ENCODE measurements at places on chromosomes 1 and 21.

DNA sequence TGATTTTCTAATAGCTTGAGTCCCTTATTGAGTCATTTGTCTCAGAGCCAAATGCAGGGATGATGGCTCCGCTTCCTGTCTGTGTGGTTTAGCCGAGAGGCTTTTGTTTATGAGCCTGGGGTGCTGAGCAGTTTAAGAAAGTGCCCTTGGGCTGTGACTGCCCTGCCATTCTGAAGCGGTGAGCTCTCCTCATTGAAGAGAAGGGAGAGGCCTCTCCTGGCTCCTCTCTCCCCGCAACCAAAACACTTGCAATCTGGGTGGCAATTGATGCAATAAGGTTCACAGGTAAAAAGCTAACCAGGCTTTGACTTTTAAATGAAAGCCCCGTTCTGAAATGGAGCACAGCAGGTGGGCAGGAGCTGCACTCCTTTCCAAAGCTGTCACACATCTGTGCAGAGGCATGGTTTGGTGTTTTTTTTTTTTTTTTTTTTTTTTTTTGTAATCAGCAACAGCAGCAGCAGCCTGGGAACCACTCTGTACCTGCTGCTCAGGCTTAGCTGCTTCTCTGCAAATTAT is 403.7 kb downstream of the SIPA1L2 start:
- no peak overlapping the region for H3K27ac ChIP-seq
- no peaks in the 10 kb centered on the region for H3K36me3 ChIP-seq
- H3K27me3 ChIP-seq = no peaks in the 10 kb centered on the region
- DNase-seq = peak; percentile 69
- no peaks in the 10 kb centered on the region for H3K4me1 ChIP-seq
- no peak overlapping the region for H3K4me3 ChIP-seq

- H3K36me3 ChIP-seq = no peaks in the 10 kb centered on the region
- H3K27me3 ChIP-seq = no peaks in the 10 kb centered on the region
- H3K4me1 ChIP-seq = peaks cover 20% of the 10 kb centered on the region
- H3K4me3 ChIP-seq = no peak overlapping the region
- no peak overlapping the region for H3K27ac ChIP-seq
Observed at GRCh38 chr21:42051788-42052187, 19.3 kb upstream of the UMODL1 start.

- no peak overlapping the region for H3K27ac ChIP-seq
- DNase-seq = peak; percentile 60
- H3K4me1 ChIP-seq = no peaks in the 10 kb centered on the region
- no peaks in the 10 kb centered on the region for H3K36me3 ChIP-seq
- no peak overlapping the region for H3K4me3 ChIP-seq
- no peaks in the 10 kb centered on the region for H3K27me3 ChIP-seq
Observed at GRCh38 chr1:210527091-210527490, 198.4 kb downstream of the HHAT start.

DNA sequence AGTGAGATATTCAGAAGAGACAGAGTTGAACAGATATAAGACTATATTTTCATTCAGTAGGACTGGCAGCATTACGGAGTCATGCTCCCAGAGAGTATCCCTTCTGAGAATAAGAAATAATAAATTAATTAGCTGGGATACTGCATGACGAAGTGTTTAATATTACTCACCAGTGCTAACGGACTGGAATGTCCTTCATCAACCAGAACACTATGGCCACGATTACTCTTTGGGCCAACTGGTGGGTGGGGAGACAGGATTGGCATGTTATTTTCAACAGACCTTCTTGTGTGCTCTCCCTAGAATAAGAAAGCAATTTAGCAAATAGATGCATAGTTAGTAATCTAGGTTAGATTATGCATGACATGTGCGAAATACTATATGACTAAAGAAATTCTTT is 32.4 kb downstream of the ERICH3 start:
- no peaks in the 10 kb centered on the region for H3K27me3 ChIP-seq
- no peak overlapping the region for H3K27ac ChIP-seq
- no peak overlapping the region for H3K4me3 ChIP-seq
- peak; percentile 69 for DNase-seq

DNA sequence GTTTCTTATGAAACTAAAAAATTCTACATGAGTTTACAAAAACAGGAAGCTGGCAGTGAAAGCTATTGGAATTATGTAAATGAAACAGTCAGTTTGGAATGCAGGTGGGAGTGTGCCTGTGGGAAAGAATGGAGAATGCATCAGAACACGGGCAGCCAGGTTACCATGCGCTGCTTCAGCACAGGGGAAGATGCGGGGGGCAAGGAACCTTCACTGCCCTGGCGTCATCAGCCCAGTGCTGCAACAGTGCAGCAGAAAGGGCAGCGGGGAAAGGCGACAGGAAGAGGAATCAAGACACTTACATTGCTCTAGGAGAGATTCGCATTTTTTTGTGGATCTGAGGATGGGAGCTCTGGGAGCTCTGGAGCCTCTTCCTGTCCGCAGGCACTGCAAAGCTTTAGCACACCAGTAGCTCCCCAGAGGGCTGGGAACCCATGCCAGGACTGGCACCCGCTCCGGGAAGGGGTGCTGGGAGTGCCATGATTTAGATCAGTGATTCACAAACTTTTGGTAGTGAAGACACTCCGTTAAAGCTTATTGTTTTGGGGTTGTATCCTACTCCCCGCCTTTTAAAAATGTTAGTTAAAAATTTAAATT is 64.1 kb upstream of the WDR26 start:
- no peak overlapping the region for H3K4me3 ChIP-seq
- H3K27ac ChIP-seq = peak overlapping the region; percentile 77

GRCh38 chr1:228010921-228011320 is 4.1 kb downstream of the WNT3A start:
- no peak overlapping the region for H3K4me3 ChIP-seq
- H3K27me3 ChIP-seq = peaks cover 20% of the 10 kb centered on the region
- H3K36me3 ChIP-seq = no peaks in the 10 kb centered on the region
- no peak for DNase-seq

GRCh38 chr1:151859891-151860293 is 6.4 kb upstream of the THEM5 start:
- peaks cover 5% of the 10 kb centered on the region for H3K27me3 ChIP-seq
- DNase-seq = no peak
- H3K4me1 ChIP-seq = no peaks in the 10 kb centered on the region
- H3K36me3 ChIP-seq = no peaks in the 10 kb centered on the region
- no peak overlapping the region for H3K4me3 ChIP-seq

GRCh38 chr21:38295997-38296764 is 39.4 kb downstream of the KCNJ15 start:
- H3K27ac ChIP-seq = peak overlapping the region; percentile 52
- H3K4me3 ChIP-seq = no peak overlapping the region
- no peaks in the 10 kb centered on the region for H3K27me3 ChIP-seq
- H3K4me1 ChIP-seq = peaks cover 23% of the 10 kb centered on the region

- no peaks in the 10 kb centered on the region for H3K4me1 ChIP-seq
- no peaks in the 10 kb centered on the region for H3K27me3 ChIP-seq
- no peak overlapping the region for H3K4me3 ChIP-seq
- H3K36me3 ChIP-seq = no peaks in the 10 kb centered on the region
- no peak for DNase-seq
Observed at GRCh38 chr21:43297391-43297981, 128.7 kb downstream of the CRYAA start.

GRCh38 chr1:13766592-13767564 is 66.9 kb downstream of the PRDM2 start:
- H3K36me3 ChIP-seq = no peaks in the 10 kb centered on the region
- peaks cover 12% of the 10 kb centered on the region for H3K4me1 ChIP-seq
- H3K4me3 ChIP-seq = no peak overlapping the region
- DNase-seq = peak; percentile 77
- H3K27ac ChIP-seq = peak overlapping the region; percentile 44

- no peaks in the 10 kb centered on the region for H3K4me1 ChIP-seq
- H3K4me3 ChIP-seq = no peak overlapping the region
- DNase-seq = no peak
- no peaks in the 10 kb centered on the region for H3K27me3 ChIP-seq
- H3K36me3 ChIP-seq = no peaks in the 10 kb centered on the region
Observed at GRCh38 chr1:179969962-179970361, 15.4 kb downstream of the CEP350 start.

DNA sequence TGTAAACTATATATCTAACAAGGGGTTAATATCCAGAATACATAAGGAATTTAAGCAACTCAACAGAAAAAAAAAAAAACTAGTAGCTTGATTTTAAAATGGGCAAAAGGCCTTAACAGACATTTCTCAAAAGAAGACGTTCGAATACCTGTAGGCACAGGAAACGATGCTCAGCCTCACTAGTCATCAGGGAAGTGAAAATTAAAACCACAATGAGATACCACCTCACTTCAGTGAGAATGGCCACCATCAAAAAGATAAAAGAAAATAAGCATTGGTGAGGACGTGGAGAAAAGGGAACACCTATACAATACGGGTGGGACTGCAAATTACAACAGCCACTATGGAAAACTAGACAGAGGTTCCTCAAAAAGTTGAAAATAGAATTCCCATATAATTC is 37.3 kb downstream of the NPHP4 start:
- no peak overlapping the region for H3K27ac ChIP-seq
- no peak overlapping the region for H3K4me3 ChIP-seq
- H3K4me1 ChIP-seq = no peaks in the 10 kb centered on the region
- no peak for DNase-seq
- H3K27me3 ChIP-seq = no peaks in the 10 kb centered on the region
- H3K36me3 ChIP-seq = no peaks in the 10 kb centered on the region

GRCh38 chr1:226466296-226466695 is 58.4 kb upstream of the PARP1 start:
- no peak for DNase-seq
- H3K4me3 ChIP-seq = no peak overlapping the region
- no peaks in the 10 kb centered on the region for H3K27me3 ChIP-seq
- H3K27ac ChIP-seq = no peak overlapping the region

DNA sequence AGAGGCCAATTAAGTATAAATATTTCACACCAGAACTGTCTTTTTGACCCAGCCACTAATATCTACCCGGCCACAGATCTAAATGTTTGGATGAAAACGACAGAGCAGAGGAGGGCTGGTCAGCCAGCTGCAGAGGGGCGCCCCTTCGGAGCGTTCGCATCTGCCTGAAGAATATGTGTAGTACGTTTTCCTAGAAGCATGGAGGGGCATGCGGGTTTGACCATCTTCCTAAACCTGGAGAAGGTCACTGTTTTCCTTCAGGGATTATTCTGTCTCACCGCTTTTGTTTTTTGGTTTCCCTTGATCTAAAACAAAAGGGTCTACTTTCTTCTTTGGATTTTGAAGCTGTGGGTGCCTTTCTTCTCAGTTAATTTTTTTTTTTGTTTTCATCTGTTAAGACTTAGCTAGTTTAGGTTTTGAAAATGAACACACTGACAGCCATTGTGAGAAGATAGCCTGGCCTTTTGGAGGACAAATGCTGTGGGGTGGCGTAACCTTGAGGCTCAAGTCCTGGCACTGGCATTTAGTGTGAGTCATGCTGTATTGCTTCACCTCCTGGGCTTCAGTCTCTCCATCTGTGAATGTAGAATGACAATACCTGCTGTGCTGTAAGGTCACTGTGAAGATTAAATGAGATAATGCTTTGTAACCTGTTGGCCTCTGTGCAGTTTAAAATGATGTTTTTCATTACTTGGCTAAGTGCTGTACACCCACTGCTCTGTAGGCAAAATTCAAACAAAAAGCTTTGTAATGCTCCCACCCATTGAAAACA is 74.1 kb upstream of the IRF2BP2 start:
- no peak overlapping the region for H3K27ac ChIP-seq
- no peak overlapping the region for H3K4me3 ChIP-seq
- H3K27me3 ChIP-seq = no peaks in the 10 kb centered on the region
- peak; percentile 65 for DNase-seq
- peaks cover 3% of the 10 kb centered on the region for H3K4me1 ChIP-seq
- no peaks in the 10 kb centered on the region for H3K36me3 ChIP-seq

DNA sequence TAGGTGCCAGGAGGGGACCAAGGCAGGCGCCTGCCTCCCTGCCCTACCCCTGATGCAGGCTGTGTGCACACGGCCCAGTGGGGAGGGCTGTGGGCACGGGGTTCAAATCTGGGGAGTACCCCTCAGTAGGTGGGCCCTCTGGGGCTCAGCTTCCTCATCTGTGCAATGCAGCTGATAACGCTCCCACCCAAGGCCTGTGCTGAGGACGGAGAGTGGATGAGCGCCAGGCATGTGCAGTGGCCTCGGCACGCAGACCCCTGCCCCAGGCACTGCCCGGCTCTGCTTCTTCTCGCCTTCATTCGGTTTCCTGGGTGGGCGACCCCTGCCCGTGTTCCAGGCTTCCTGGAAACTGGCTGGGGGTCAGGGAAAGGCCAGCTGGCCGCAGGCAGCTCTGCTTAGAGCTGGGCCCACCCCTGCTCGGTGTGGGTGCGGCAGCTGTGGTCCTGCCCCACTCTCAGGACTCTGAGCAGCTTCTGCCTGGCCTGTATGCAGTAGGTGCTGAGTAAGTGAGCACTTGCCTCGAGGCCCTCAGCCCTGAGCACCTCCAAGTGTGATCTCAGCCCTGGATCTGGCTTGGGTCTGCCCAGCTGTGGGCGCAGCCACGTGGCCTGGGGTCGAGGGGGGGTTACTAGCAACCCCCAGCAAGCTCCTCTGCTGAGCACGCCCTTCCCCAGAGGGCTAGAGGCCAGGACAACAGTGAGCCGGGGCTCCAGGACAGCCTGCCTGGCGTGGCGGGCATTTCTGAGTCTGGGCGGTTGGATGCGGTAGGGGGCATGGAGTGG is 11.9 kb upstream of the TNFRSF14 start:
- H3K27ac ChIP-seq = no peak overlapping the region
- no peaks in the 10 kb centered on the region for H3K36me3 ChIP-seq
- DNase-seq = peak; percentile 45
- no peaks in the 10 kb centered on the region for H3K27me3 ChIP-seq

DNA sequence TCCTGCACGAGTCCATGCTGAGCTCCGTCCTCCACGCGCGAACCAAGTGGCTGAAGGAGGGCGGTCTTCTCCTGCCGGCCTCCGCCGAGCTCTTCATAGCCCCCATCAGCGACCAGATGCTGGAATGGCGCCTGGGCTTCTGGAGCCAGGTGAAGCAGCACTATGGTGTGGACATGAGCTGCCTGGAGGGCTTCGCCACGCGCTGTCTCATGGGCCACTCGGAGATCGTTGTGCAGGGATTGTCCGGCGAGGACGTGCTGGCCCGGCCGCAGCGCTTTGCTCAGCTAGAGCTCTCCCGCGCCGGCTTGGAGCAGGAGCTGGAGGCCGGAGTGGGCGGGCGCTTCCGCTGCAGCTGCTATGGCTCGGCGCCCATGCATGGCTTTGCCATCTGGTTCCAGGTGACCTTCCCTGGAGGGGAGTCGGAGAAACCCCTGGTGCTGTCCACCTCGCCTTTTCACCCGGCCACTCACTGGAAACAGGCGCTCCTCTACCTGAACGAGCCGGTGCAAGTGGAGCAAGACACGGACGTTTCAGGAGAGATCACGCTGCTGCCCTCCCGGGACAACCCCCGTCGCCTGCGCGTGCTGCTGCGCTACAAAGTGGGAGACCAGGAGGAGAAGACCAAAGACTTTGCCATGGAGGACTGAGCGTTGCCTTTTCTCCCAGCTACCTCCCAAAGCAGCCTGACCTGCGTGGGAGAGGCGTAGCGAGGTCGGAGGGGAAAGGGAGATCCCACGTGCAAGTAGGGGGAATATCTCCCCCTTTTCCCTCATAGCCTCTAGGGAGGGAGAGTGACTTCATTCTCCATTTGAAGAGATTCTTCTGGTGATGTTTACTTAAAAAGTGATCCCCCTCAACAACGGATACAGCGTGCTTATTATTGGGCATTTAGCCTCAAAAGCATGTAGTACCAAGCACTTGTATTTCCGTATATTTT is 991 bp downstream of the PRMT6 start:
- H3K36me3 ChIP-seq = no peaks in the 10 kb centered on the region
- no peaks in the 10 kb centered on the region for H3K27me3 ChIP-seq
- H3K4me1 ChIP-seq = peaks cover 6% of the 10 kb centered on the region
- DNase-seq = peak; percentile 68
- peak overlapping the region; percentile 87 for H3K4me3 ChIP-seq
- H3K27ac ChIP-seq = peak overlapping the region; percentile 91

- H3K27me3 ChIP-seq = no peaks in the 10 kb centered on the region
- H3K36me3 ChIP-seq = no peaks in the 10 kb centered on the region
- no peak overlapping the region for H3K27ac ChIP-seq
- DNase-seq = no peak
Observed at GRCh38 chr1:232172563-232172962, 457.4 kb downstream of the SIPA1L2 start.

Measured in fibroblast of lung (primary cell).